ENCODE measurements at places on chromosomes 3 and 15. TPM values are rescaled to one million over a fixed set of nuclear protein-coding genes. Genes with fewer than 3 reads are reported as not detected.

SLC9A9 gene
- total RNA-seq = 9.6 TPM

PGBD4 gene
- 7.0 TPM for total RNA-seq

TTC23 gene
- 0.30 TPM for total RNA-seq

KBTBD13 gene
- not detected for total RNA-seq

GRCh38 chr15:33461671-33462070 is 150.9 kb downstream of the RYR3 start:
- DNase-seq = no peak
- no peak overlapping the region for H3K27ac ChIP-seq
- no peaks in the 10 kb centered on the region for H3K36me3 ChIP-seq
- no peak overlapping the region for H3K4me3 ChIP-seq
- H3K27me3 ChIP-seq = peaks cover 1% of the 10 kb centered on the region

DNA sequence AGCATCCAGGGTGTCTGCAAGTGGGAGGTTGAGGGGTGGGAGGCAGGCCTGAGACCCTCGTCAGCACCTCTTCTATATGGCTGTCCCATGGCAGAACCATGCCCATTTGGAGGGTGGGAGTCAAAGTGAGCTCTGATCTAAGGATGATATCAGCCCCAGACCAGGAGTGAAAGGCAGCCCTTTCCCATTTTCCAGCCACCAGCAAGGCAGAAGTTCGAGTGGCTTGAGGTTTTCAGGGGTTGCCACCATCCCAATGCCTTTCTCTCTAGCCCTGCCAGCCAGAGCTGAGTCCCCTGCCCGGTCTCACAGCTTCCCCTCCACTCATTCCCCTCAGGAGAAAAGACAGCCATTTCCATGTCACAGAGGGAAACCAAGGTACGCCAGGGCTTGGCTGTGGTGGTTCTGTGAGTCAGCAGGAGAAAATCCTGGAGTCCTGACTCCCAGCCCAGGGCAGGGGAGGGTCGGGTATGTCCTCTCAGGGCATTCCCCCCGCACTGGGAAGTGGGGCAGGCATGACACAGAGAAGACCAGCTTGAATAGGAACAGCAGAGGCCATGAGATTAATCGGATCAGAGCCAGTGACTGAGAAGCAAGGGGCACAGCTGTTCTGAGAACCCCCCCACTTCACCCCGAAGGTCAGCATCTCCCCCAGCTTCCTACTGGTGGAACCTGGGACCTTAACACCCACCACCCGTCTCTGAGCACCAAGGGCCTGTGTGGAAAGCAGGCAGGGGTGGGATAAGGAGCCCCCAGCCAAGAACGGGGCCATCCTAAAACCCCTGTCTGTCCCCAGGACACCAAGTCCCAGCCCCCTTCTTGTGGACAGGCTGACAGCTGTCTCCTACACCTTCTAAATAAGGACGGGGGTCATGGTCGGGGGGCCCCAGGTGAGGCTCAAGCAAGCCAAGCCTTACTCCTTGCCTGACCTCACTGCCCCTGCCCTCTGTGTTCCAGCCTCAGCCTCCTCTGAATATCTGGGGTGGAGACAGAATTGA is 965 bp upstream of the SLC38A3 start:
- DNase-seq = no peak
- H3K27me3 ChIP-seq = peaks cover 44% of the 10 kb centered on the region
- H3K4me1 ChIP-seq = no peaks in the 10 kb centered on the region

DNA sequence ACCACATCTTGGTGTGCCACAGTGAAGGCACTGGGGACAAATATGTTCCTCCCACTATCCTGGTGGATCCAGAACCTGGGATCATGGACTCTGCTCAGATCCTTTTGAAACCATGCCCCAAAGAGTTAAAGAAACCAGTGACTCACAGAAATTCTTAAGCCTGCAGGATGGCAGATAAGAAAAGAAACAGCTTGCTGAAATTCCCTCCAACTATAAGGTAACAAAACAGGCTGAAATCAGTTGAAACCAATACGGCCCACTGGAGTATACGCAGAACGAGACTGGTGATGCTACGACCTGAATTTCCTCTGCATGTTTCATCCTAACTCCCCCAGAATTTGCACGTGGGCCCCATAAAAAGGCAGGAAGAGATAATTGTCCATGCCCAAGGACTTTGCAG is 209.6 kb downstream of the TJP1 start:
- H3K36me3 ChIP-seq = no peaks in the 10 kb centered on the region
- H3K27ac ChIP-seq = no peak overlapping the region

DNA sequence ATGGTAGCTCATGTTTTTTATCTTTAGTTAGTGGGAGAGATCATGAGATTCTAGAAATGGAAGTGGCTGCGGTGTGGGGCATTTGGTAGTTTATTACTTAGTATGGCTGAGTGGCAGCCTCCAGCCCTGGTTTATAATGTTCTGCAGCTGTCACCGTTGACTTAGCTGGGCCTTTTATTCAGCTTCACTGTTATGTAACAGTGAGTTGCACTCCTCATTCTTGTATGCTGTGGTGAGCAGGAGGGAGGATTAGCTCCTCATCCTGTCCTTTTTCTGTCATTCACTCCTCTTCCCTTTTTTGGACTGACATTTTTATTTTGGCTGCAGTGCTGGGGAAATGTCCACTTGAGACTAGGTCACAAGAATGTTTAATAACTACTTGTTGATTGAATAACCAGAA is 29.5 kb downstream of the RAD54L2 start:
- no peak overlapping the region for H3K4me3 ChIP-seq
- DNase-seq = no peak
- no peaks in the 10 kb centered on the region for H3K27me3 ChIP-seq
- peaks cover 29% of the 10 kb centered on the region for H3K4me1 ChIP-seq

GRCh38 chr3:99952306-99952705 is 134.6 kb downstream of the CMSS1 start:
- DNase-seq = no peak
- no peaks in the 10 kb centered on the region for H3K27me3 ChIP-seq
- peaks cover 10% of the 10 kb centered on the region for H3K4me1 ChIP-seq
- no peak overlapping the region for H3K27ac ChIP-seq
- no peak overlapping the region for H3K4me3 ChIP-seq
